T-helper 22 cell (primary cell): ENCODE measurements at places on chromosomes 12 and 14.

DNA sequence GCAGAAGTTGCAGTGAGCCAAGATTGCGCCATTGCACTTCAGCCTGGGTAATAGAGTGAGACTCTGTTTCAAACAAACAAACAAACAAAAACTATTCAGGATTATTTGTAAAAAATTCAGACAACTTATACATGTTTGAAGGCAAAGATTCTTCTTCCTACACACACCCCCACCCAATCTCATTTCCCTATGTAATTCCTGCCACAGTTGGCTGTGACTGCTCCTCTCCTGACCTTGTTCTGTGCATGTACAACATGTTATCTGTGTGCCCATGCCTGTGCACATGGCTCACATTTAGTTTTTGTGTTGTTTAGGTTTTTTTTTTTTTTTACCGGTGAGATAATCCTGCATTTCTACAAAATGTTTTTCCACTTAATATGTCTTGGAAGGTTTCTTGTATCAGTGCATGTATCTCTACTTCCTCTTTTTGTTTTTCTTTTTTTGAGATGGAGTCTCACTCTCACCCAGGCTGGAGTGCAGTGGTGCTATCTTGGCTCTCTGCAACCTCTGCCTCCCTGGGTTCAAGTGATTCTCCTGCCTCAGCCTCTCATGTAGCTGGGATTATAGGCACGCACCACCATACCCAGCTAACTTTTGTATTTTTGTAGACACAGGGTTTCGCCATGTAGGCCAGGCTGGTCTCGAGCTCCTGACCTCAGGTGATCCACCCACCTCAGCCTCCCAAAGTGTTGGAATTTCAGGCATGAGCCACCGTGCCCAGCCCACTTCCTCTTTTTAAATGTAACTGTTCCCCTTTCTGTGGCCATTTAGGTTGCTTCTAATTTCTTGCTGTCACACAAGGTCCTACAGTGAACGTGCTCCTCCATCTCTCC lies 8.7 kb downstream of the CFAP251 start:
- DNase-seq: no peak

- DNase-seq: no peak
These were observed 64.9 kb upstream of the VASH1 start for GRCh38 chr14:76696361-76696760.

DNA sequence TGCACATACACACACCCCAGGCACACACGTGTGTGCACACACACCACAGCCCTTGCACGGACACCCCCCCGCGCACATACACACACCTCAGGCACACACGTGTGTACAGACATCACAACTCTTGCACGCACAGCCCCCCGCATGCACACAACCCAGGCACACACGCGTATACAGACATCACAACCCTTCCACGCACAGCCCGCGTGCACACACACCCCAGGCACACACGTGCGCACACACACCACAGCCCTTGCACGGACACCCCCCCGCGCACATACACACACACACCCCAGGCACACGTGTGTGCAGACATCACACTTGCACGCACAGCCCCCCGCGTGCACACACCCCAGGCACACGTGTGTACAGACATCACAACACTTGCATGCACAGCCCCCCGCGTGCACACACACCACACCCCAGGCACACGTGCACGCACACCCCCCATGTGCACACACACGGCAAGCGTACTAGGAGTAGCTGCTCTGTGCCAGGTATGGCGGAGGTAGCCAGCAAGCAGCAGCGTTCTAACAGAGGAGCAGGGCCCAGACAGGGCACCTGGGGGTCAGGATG lies 18.2 kb upstream of the ANKLE2 start:
- DNase-seq: no peak

- no peak for DNase-seq
These were observed 282.1 kb downstream of the RPS29 start for GRCh38 chr14:49303946-49304516.

DNA sequence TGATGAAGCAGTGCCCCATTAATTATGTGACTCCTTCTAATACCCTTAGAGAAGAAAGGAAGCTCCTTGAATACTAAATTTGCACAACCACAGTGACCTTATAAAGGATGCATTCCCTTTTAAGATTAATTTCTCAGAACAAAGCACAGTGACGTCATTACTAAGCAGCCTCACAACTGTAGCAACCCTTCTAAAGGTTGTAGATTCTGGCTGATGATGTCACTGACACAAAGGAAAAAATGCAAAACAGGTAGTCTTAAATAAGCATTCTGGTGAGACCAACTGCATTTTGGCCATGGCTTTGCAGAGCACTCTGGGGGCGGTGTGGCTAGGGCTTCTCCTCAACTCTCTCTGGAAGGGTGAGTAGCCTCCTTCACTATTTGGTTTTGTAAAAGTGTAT lies 38.4 kb upstream of the OR4E1 start:
- no peak for DNase-seq

DNA sequence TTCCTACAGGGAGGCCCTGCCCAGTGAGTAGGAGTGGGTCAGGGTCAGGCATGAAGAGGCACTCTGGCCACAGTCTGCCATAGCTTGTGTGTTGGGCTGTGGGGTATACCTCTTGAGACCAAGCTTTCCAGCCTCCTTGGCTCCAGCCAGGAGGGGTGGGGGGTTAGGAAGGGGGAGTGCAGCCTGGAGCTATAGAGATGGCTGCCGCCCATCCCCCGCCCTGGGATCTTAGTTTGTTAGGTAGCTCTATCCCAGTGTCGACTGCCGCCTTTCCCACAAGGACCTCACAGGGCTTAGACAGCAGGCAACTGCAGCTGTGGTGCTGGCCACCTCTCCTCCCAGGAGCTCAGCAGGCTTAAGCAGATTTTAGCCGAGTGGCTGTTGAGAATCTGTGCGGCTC lies 216.4 kb downstream of the PLCZ1 start:
- DNase-seq: no peak

DNA sequence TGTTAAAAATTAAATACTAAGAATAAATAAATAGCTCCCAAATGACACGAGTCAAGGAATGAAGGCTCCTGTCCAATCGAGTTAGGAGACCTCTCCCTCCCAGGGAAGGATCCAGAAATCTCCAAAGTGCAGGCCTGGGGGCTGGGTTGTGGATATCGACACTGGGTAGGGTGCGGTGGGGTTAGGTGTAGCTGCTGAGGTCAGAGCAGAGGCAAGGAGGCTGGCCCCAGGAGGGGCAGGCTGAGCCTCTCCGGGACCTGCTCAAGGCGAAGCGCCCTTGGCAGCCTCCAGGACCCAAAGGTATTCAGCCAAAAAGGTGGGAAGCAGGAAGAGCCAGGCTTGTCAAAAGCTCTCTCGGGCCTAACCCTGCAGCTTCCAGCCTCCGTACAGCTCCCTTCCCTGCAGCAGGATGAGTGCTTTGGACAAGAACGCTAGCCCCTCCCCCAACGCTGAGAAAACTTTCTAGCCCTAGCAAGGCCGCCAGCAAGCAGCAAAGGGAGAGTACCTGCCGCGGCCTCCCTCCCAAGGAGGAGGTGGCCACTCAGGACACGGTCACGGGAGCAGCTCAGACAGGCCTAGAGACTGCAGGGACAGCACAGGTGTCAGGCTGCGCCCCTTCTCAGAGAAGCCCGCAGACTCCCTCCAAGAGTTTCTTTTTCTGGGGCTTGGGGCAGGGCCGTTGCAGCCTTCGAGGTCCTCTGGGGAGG lies 3.7 kb upstream of the PNMA1 start:
- DNase-seq: no peak

GRCh38 chr14:23181453-23181852 lies 2.0 kb downstream of the SLC7A8 start:
- DNase-seq: no peak

- no peak for DNase-seq
These were observed at the start of gene PTCSC3 for GRCh38 chr14:36176524-36176923. PTCSC3 (minus strand) TSS chr14:36176722.

GRCh38 chr12:80551897-80552296 lies 107.9 kb downstream of the PTPRQ start:
- no peak for DNase-seq

DNA sequence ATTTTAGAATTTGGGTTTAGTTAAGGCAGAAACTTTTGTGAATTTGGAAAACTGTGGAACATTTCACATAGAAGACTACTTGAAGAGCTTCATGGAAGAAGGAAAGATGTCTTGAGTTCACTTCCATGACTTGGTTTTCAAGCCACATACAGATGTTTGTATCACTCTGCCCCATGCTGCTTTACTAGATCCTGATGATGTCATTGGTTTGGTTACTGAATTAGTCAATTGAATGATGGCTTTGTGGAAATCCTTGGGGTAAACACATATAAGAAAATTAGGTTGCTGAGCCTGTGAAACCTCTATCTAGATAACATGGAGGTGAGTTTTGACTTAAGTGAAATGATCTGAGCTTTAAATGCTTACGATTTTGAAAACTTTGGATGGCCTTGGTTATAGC lies 90.6 kb downstream of the LRRK2 start:
- DNase-seq: no peak

GRCh38 chr12:92927055-92927435 lies 2.0 kb downstream of the EEA1 start:
- peak; percentile 4 for DNase-seq

DNA sequence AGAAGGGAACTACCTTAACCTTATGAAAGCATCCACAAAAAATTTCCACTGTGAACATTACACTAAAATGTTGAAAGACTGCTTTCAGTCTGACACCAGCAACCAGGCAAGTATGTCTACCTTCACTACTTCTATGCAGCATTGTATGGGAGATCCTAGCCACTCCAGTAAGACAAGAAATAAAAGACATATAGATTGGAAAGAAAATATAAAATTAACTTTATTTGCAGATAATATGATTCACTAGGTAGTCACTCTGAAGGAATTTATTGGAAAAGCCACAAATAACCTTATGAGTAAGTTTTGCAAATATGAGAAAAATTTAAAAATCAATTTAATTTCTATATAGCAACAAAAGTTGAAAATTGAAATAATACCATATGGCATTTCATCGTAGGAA lies 172.0 kb downstream of the RERGL start:
- no peak for DNase-seq

GRCh38 chr12:58503731-58504130 lies 416.6 kb downstream of the LRIG3 start:
- DNase-seq: no peak

DNA sequence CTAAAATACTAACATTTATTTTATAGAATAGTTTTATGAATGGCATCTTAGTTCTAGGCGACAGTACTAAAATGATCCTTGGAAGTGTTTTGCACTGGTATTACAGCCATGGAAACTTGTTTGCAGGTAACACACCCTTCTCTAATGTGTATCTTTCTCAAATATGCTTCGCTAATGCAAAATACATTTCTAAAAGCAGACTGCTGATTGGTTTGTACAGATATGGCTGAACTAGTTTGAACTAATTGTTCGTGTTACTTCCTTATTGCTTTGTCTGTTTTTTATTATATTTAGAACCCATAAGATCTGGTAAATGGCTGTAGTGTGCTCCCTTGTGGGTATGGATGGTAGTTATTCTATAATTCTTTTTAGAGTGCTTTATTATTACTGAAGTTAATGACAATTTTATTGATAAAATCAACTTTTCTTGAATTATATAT lies 53.0 kb downstream of the ATF7IP start:
- no peak for DNase-seq

- DNase-seq: no peak
These were observed 433.8 kb downstream of the FUT8 start for GRCh38 chr14:65846196-65846868.

DNA sequence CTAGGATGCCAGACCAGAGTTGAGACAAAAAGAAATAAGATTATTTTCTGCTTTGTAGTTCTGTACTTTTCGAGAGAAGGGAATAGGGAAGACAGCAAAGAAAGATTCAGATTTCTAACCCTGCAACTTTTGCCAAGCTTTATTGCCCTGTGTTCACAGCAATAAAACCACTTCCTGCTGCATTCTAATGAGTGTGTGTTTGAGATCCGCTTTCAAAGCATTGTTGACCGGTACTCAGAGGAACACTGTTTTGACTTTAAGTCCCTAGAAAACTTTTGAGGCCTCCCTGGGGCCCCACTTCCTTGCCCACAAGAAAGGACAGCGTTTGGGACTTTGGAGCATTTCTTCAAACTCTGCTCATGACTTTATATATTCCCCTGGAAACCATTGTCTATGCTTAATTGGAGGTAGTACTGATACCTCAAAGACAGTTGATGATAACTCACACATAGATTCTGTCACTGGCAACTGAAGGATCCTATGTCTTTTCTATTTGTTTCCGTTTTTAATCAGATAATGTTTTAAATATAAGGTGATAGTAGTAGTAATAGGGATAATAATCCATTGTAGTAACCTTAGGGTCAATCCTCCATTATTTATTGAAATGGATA lies 1.3 kb downstream of the RNASE6 start:
- no peak for DNase-seq

GRCh38 chr12:100164153-100164704 lies 21.6 kb upstream of the BLTP3B start:
- DNase-seq: no peak

DNA sequence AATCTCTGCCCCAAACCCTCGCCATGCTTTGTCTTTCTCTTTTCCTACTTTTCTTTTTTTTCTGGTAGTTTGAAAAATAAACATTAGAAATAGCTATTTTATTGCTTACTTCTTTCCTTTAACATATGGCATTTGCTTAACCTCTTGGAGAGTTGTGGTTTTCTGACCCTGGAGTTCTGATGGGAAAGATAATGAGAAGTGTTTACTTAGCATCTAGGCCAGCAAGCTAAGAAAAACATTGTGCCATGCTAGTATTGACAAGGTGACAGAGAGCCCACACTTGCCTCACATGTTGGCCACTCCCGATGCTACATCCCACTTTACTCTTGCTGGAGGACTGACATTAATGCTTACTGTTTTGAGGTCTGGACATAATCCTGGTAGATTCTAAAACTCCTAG lies 886.2 kb downstream of the DIO2 start:
- no peak for DNase-seq
